RPMI8226 (cell line): ENCODE measurements at places on chromosomes 1 and 21.
A peak's percentile ranks its signal among the peaks of the same experiment; 100 is the strongest.

DNA sequence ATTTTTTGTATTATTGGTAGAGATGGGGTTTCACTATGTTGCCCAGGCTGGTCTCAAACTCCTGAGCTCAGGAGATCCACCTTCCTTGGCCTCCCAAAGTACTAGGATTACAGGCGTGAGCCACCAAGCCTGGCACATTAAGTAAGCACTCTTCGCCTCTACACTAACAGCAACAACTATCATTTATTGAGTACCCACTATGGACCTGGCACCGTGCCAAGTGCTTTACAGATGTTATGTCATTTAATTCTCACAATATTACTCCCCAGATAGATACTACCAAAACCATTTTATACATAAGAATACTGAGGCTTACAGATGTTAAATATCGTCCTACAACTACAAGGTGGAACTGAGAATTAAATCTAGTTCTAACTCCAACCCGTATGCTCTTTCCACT, 50.1 kb downstream of the TUT4 start:
- no peak for DNase-seq

DNA sequence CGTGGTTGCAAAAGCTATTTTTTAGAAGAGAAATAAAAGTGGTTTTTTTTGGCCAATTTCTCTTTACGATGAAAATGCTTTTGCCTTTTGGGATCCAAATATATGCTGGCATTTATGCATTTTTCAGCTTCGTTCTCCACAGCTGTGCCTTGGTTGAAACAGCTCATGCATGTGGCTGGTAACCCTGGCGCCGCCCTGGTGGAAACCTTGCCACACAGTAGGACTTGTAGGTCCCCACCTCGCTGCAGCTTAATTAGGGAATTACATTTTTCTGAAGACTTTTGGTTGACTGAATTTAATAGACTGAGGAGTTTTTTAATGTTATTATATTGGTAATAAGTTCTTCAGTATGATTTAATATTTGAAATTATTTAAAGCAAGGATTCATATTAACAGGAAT, 12.7 kb upstream of the PCP4 start:
- DNase-seq: no peak

- DNase-seq: peak; percentile 32
Measured at GRCh38 chr1:111399792-111400610, 27.5 kb downstream of the OVGP1 start.

- DNase-seq: no peak
Measured at GRCh38 chr1:119884711-119885110, 11.6 kb downstream of the ADAM30 start.

DNA sequence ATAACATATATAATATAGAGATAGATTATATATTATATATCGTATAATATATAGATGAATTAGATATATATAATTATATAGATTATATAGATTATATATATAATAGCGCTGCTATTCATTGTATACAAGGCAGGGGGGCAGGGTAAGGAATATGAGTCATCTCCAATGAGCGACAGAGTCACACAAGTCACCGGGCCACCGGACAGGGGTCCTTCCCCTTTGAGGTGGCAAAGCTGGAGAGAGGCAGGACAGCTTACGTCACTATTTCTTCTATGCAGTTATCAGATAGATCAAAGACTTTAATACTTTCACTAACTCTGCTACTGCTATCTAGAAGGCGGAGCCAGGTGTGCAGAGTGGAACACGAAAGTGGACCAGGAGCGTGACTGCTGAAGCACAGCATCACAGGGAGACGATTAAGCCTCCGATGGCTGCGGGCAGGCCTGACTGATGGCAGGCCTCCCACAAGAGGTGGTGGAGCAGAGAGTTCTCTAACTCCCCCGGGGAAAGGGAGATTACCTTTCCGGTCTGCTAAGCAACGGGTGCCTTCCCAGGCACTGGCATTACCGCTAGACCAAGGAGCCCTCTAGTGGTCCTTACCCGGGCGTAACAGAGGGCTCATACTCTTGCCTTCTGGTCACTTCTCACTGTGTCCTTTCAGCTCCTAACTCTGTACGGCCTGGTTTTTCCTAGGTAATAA, 2154.7 kb downstream of the MRPL39 start:
- peak; percentile 31 for DNase-seq

DNA sequence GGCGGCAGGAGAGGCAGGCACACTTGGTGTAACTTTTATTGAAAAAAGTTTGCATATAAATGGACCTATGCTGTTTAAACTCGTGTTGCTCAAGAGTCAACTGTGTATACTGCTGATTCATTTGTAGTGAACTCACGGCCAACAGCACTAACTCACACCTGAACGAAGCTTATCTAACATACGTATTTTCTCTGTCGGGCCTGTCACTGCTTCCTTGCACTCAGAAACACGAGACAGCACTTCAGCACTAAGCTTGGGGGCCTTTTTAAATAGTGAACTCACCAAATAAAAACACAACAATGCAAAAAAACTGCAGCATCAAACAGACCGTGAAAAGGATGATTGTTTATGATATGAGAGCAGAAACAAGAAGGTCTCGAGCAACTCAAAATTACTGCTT, 58.9 kb upstream of the NEK2 start:
- DNase-seq: no peak

GRCh38 chr1:97738270-97738669, 182.6 kb downstream of the DPYD start:
- DNase-seq: no peak

- DNase-seq: no peak
Measured at GRCh38 chr1:241947354-241947753, 10.2 kb upstream of the BECN2 start.

DNA sequence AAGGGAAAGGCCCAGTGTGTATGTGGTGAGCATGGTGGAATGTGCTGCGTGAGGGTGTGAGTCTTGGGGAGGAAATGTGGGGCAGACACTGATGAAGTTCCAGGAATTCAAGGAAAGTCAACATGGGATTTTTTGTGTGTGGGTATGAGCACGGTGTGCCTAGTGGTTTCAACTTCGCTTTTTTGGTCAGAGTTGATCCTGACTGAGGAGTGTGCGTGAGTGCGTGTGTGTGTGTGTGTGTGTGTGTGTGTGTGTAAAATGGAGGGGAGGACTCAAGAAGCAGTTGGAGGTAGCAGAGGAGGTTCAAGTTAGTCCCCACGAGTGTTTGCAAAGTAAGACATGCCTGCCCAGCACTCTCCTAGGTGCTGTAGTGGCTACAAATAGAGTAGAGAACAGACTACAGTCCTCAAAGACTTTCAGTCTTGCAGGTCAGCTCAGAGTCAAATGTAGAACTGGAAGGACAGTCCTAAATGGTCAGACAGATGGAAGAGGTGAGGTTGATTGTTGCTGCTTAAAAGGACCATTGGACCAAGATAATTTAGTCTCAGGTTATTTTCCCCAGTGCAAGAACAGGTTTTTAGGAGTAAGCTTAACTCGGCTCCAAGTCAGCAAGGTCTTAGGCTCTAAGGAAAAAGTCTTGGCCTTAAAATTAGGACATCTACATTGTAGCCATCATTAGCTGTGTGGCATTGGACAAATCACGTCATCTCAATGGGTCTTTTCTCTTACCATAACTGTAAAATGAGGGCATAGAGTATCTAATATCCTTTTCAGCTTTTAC, 25.0 kb downstream of the SLAMF1 start:
- no peak for DNase-seq

DNA sequence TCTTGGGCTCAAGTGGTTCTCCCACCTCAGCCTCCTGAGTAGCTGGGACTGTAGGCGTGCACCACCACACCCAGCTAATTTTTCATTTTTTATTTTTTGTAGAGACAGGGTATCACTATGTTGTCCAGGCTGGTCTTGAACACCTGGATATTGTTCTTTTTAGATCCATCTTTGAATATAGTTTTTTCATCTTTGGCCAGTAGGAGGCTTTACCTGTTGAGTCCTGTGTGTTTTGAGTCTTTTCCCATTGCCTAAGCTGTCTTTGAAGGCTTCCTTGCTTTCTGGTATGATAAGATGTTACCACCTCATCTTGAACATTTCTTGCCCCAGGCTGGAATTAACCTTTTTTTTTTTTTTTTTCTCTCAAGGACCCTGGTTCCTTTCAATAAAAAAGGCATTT, 387.8 kb upstream of the RUNX1 start:
- DNase-seq: no peak

DNA sequence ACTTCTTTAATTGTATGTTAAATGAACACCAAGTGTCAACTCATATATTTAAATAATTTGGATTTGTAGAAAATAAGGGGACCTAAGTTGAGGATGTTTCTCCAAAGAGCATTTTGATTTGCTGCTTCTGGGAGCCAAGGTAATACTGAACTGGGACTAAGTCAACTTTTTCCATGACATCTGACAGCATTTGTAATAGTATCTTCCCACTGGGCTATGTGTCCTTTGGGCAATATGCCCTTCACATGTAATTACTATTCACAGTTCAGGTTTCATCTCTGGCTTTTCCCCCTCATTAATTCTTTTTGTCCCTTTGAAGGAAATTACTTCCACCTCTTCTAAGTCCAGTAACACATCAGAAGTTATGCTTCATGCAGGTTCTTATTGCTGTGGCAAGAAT, 36.7 kb upstream of the HP1BP3 start:
- DNase-seq: no peak

- DNase-seq: no peak
Measured at GRCh38 chr1:76627901-76628300, 239.4 kb upstream of the ST6GALNAC5 start.

- no peak for DNase-seq
Measured at GRCh38 chr1:217196616-217197015, 434.3 kb downstream of the GPATCH2 start.

- no peak for DNase-seq
Measured at GRCh38 chr1:206715552-206716158, 30.9 kb downstream of the MAPKAPK2 start.

DNA sequence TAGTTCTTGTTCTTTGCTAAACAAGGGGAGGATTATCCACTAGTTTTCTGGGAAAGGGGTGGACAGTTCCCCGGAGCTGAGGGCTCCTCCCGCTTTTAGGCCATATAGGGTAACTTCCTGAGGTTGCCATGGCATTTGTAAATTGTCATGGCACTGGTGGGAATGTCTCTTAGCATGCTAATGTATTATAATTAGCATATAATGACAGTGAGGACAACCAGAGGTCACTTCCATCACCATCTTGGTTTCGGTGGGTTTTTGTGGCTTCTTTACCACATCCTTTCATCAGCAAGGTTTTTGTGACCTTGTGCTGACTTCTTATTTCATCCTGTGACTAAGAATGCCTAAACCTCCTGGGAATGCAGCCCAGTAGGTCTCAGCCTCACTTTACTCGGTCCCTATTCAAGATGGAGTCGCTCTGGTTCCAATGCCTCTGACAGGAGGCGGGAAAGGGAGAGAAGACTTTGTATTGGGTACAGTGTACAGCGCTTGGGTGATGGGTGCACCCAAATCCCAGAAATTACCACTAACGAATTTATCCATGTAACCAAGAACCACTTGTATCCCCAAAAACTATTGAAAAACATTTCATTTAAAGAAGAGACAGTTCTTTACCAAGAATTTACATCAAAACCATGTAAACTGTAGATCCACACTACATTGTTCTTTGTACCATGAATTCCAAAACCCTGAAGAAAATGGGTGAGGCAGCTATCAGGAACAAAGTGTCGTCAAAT, 8.7 kb upstream of the SLC2A5 start:
- peak; percentile 86 for DNase-seq

- DNase-seq: no peak
Measured at GRCh38 chr1:178066908-178067614, 26.8 kb upstream of the RASAL2 start.

- DNase-seq: no peak
Measured at GRCh38 chr1:203513585-203514031, 19.7 kb downstream of the OPTC start.

GRCh38 chr1:24909388-24909898, 20.6 kb downstream of the RUNX3 start:
- no peak for DNase-seq

GRCh38 chr1:246398126-246398813, 108.8 kb downstream of the SMYD3 start:
- no peak for DNase-seq

- DNase-seq: no peak
Measured at GRCh38 chr1:39326836-39327235, 122.3 kb downstream of the MACF1 start.

DNA sequence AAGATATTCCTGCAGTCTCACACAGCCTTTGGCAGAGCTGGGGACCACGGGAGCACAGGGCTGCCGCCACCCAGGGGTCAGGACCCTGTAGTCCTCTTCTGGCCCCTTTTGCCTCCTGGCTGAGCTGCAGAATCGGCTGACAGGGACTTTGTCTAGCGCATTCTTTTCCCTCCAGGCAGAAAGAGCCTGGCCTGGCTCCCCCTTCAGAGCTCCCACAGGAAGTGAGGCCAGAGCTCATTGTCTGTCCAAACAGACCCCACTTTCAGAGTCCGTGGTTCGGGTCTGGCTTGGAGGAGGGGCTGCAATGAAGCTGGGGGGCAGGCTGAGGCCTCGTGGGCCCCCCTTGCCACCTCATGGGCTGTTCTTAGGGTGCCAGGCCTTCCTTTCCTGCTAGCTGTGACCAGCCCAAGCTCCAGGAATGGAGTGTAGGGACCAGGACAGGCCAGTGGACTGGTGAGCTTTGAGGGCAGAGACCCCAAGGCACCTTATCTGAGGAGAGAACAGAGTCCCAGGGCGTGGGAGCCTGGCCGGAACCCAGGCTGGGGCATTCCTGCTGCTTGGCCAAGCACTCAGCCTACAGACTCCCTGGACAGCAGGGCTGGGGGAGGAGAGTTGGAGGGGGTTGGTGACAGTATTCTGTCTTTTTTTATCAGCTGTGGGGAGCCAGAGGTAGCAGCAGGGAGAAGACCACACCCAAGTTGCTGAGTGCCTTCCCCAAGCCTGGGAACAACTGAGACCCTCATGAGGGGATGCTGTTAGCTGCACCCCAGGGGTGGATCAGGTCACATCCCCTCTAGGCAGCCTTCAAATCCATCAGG, 4.7 kb downstream of the CELSR2 start:
- no peak for DNase-seq

DNA sequence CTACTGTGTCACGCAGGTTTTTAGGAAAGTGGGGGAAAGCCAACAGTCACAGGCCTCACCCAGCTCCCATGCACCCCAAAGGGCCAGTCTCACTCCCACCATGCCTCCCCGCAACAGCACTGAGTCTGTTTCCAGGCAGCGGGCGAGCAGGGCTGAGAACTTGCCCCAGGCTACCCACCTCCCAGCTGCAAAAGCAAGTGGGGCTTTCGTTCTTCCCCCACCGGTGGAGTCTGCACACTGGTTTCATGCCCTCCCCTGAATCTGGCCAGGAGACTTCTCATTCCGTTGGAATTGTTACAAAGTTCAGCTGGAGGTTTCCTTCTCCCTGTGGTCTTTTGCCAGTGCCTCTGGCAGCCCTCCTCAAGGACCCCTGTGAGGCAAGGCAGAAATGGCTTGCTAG, 53.6 kb upstream of the KCNJ15 start:
- DNase-seq: no peak
